ENCODE measurements at places on chromosomes 2 and 18. TPM values are rescaled to one million over a fixed set of nuclear protein-coding genes. Genes with fewer than 3 reads are reported as not detected.
A peak's percentile ranks its signal among the peaks of the same experiment; 100 is the strongest.

- DNase-seq = no peak
Measured at GRCh38 chr2:145914716-145915115, 1394.8 kb upstream of the ZEB2 start.

The SNED1 gene
- 2.4 TPM for polyA plus RNA-seq

The MEP1B gene
- not detected for polyA plus RNA-seq

DNA sequence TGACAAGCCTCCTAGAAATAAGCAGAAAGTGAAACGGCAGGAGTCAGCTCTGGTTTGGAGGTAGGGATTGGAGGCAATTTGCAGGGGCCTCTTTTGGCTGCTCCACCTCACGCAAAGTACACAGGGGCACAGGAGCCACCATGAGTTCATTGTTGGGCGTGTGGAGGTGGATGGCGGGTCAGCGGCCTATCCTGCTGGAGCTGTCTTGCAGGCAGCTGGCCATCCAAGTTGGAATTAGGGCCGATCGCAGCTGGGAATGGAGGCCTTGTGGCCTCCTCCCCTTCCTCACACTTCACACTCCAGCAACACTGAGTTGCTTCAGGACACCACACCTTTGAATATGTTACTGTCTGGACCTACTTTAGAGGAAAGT is 171.5 kb downstream of the MYCN start:
- DNase-seq = no peak

DNA sequence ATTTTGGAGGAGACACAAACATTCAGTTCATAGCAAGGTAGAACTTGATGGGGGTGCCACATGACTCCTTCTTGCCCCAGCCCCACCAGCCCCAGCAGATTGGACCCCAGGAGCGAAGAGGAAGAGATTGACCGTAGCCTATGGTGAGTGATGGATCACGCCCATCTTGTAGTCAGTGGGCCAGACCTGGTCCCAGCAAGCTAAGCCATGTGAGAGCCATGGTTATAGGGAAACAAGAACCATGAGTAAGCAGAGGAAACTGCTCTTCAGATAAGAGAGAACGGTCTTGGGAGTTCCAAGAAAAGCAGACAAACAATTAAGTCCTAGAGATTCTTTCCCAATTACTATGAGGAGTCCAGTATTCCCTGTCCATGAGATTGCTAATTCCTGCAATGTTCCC is 4.6 kb upstream of the TCF4 start:
- no peak for DNase-seq

The ESPNL gene
- polyA plus RNA-seq = 1.0 TPM

- DNase-seq = no peak
Measured at GRCh38 chr2:25714740-25715139, 41.4 kb upstream of the DTNB start.

GRCh38 chr2:30643674-30644073 is 163.6 kb downstream of the CAPN13 start:
- no peak for DNase-seq

DNA sequence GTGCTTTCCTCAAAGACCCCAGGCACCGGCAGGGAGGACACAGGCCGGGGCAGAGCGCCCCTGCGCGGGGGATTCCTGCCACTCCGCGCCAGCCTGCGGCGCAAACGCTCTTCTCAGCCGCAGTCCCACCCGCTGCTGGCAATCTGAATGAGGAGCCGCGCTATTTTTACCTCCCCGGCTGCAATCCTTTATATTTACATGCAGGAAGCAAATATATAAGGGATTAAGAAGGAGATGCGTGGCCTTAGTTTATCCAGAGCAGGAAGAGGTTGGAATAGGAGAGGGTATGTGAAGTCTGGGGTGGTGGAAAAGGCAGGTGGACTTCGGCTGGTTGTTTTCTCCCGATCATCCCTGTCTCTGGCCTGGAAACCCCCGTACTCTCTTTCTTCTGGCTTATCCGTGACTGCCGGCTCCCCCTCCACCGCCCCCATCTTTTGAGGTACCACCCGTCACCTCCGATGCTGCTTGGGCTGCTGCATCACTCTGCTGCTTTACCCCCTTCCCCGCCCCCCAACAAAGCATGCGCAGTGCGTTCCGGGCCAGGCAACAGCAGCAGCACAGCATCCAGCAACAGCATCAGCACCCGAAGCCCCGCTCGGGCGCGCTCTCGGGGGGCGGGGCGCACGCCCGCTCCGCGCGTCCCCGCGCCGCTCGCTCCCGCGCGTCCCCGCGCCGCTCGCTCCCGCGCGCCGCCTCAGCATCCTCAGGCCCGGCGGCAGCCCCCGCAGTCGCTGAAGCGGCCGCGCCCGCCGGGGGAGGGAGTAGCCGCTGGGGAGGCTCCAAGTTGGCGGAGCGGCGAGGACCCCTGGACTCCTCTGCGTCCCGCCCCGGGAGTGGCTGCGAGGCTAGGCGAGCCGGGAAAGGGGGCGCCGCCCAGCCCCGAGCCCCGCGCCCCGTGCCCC is at the start of gene ADAM23:
Gene ADAM23 (plus strand): TSS at position 700 of the 902 bp plus-strand sequence. CDS start 335 bp downstream, outside the sequence.
- no peak for DNase-seq

DNA sequence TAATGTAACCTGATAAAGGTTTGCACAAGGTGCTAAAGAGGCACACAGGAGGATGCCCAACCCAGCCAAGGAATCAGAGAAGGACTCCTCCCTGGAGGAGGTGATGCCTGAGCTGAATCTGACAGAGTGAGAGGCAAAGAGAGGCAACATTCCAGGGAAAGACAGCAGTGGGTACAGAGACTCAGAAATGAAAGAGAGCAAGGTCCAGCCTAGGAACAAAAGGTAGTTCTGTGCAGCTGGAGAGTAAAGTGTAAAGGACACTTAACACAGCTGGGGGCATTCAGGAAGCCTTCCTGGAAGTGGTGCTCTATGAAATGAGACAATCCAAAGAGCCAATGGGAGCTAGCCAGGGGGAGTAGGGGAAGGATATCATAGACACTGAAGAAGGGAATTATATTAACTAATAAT is 181.0 kb upstream of the GLI2 start:
- DNase-seq = no peak

GRCh38 chr2:233477548-233478433 is 88.8 kb downstream of the USP40 start:
- no peak for DNase-seq

DNA sequence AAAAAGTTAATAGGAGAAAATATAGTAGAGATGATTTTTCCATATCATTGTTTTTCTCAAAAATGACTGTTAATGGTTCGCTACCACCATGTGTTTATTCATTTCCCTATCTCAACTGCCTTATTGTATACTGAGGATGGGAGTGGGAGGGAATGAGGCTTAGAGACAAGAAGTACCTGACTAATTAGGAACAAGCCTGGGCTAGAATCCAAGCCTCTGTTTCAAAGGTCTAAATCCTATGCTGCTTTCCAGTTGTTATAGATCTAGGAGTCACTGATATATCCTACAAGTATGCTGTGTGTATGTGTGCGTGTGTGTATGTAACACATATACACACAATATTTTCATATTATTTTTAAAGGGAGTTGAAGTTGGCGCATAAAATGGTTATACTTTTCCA is 465.9 kb downstream of the EPHA4 start:
- DNase-seq = no peak

DNA sequence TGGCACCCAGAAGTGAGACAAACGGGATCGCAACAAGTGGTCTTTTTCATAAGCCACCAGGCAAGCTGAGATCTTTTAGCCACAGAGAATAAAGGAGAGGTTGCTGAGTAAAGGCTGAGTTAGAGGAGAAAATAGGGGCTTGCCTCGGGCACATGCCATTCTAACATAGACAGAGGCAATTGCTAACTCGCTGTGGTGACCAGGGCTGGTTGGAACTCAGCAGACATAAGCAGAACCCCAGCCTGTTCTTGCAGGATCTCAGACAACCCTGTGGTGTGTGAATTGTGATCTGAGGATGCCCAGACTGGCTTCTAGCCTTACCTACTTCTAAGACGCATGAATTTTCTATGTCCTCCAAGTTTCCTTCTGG is 300.2 kb downstream of the CDCA7 start:
- no peak for DNase-seq

DNA sequence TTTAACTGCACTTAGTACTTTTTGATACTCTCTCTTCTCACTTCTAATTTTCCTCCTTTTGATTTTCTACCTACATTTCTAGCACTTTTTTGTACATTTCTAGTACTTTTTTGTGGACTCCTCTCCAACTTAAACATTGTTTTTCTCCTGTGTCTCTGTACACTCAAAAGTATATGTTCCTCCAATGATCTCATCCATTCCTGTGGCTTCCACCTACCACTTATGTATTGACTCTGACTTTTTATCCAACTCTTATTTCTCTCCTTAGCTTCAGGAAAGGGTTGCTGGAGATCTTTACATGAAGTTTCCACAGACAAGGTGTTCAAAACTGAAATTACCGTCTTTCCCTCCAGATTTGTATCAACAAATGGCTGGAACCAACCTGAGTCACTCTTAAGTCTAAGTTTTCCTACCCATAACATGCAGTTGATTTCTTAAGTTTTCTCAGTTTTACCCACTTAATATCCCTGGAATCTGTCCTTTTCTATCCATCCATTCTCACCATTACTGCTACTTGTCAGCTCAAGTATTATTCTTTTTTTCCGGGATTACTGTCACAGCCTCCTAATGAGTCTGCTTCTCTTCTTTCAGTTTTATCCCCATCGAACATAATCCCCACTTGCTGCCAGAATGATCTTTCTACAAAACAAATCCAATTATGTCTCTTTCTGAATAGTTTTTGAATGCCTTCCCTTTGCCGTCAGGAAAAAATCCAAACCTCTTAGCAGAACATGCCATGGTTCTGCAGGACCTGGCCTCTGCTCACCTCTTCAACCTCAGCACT is 22.6 kb upstream of the PELI1 start:
- DNase-seq = no peak

GRCh38 chr2:162217598-162217997 is 25.6 kb downstream of the FAP start:
- peak; percentile 36 for DNase-seq

The TGOLN2 gene
- 121 TPM for polyA plus RNA-seq

The ATP8B1 gene
- 59.8 TPM for polyA plus RNA-seq

DNA sequence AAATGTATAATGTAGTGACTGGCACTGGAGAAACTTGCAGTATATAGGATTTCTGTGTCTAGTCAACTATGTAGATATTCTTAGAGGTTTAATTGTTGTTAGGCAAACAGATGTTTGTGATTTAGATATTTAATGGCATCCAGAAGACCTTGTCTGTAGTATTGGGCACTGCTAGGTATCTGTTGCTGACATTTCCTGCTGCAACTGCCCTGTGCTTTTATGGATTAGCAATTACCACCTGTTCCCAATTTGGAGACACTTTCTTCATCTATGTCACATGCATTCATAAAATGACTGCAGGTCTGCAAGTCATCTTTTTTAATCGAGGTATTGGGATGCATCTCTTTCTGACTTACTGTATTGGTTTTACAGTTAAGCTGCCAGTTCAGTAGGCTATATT is 71.3 kb downstream of the ITGA4 start:
- DNase-seq = no peak

The GALNT5 gene
- polyA plus RNA-seq = 55.0 TPM

GRCh38 chr2:191151331-191151730 is 537 bp upstream of the STAT4 start:
- no peak for DNase-seq

DNA sequence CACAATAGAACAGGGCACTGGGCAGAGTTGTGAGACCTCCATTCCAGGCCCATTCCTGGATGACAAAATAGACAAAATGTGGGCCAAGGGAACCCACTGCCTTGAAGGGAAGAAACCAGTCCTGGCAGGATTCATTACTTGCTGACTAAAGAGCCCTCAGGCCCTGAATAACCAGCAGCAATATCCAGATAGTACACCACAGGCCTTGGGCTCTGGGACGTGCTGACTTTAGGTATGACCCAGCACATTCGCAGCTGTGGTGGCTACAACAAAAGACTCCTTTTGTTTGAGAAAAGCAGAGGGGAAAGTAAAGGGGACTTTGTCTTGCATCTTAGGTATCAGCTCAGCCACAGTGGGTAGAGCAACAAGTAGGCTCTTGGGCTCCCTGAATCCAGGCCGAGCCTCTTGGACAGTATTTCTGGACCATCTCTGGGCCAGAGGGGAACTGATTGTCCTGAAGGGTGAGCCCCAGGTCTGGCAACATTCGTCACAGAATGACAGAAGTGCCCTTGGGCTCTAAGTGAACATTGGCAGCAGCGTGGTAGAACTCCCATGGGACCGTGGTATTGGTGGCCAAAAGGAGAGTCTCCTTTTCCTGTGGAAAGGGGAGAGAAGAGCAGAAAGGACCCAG is 89.9 kb upstream of the CD226 start:
- DNase-seq = no peak

The PRPF40A gene
- 87.1 TPM for polyA plus RNA-seq

- no peak for DNase-seq
Measured at GRCh38 chr2:173511357-173511756, 156.7 kb downstream of the CDCA7 start.

The GPR148 gene
- not detected for polyA plus RNA-seq

DNA sequence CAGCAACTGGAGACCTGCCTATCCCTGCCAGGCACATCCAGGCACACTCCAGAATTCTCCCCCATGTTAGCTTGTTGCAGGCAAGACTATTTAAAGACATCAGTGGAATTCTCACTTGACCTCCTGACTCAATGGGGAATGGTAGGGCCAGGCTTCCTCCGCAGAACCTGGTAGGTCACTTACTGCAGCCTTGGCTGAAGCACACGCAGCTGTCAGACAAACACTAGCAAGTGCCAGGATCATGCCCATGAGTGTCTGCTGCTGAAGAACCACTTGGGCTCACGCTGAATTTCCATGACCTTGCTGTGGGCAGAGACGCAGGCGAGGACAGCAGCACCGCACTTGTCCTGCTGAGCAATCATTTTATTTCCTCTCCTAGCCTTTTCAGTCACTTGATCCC is 3.2 kb downstream of the LRRC30 start:
- DNase-seq = no peak

- DNase-seq = no peak
Measured at GRCh38 chr2:176699644-176700043, 430.4 kb downstream of the MTX2 start.

GRCh38 chr18:48781163-48781987 is 169.4 kb downstream of the SMAD7 start:
- DNase-seq = no peak
